Activated naive CD4-positive, alpha-beta T cell treated with anti-CD3 and anti-CD28 coated beads, Interleukin-2, amount 50 U/mL, for 16 hours (primary cell): ENCODE measurements at places on chromosomes 2 and 18.

GRCh38 chr2:109703077-109703476, 88.9 kb downstream of the SOWAHC start:
- DNase-seq: no peak

GRCh38 chr18:62634979-62635630, 80.2 kb upstream of the PHLPP1 start:
- no peak for DNase-seq

GRCh38 chr2:230444832-230445231, 28.8 kb downstream of the SP100 start:
- DNase-seq: no peak

DNA sequence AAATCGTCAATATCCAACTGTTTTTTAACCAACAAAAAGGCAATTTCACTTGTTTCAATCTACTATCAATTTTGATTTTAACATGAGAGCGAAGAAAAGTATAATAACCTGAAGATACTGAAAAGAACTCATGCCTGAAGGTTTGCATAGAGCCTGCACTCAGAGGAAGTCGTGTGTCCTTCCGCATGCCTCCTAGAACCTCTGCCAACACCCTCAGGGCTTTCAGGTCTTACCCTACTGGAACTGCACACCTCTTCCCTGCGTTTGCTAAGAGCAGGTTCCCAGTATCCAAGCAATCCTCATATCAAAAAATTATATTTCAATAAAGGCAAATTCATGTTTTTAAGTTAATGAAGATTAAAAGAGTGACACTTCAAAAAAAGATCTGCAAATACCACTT, 74.7 kb downstream of the PIAS2 start:
- DNase-seq: no peak

DNA sequence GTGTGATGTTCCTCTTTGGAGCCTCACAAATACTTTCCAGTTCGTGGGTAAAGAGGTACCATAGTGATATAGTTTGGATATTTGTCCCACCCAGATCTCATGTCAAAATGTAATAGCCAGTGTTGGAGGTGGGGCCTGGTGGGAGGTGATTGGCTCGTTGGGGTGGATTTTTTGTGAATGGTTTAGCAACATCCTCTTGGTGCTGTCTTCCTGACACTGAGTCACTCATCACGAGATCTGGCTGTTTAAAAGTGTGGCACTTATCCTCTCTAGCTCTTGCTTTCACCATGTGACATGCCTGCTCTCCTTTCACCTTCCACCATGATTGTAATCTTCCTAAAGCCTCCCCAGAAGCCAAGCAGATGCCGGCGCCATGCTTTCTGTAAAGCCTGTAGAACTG, 3.0 kb upstream of the CCDC93 start:
- peak; percentile 13 for DNase-seq

- no peak for DNase-seq
These were observed 152.1 kb upstream of the ID2 start for GRCh38 chr2:8529706-8530277.

- DNase-seq: no peak
These were observed 83.5 kb upstream of the RANBP2 start for GRCh38 chr2:108635630-108636354.

- no peak for DNase-seq
These were observed 133.0 kb upstream of the MMADHC start for GRCh38 chr2:149720615-149721014.

- no peak for DNase-seq
These were observed 64.0 kb upstream of the CERS6 start for GRCh38 chr2:168392024-168392423.

GRCh38 chr2:143217512-143218115, 88.4 kb downstream of the ARHGAP15 start:
- DNase-seq: no peak

DNA sequence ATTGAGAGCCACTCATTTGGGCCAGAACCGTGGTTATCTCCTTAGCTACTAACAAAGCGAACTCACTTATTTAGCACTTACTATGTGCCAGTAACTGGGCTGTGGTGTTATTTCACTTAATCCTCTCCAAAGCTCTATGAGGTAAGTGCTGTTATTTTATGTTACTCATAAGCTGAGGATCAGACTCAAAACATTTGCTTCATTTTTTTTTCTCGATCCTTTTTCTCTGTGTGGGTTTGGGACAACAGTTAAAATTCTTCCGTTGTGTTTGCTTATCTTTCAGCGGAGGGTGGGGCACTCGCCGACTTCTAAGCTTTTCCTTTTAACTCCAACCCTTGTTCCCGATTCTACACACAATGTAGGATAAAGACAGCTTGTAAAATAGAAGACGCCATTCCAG, 52.8 kb downstream of the TMEM178A start:
- DNase-seq: no peak

DNA sequence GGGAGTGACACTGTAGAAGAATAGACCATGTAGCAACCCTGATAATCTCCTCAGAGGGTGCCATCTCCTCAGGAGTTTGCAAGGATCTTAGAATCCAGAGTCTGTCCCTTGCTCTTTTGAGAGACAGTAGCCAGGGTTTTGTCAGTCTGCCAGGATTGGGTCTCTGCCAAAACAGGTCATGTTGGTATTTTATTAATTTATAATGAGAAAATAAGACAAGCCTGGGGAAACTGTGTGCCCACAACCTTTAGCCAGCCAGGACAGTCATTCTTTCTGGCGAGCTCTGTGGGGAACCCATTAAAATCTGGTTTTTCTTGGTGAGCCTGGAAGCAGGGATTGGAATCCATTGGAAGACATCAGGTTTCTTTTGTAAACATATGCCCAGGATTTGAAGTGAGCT, 78.6 kb downstream of the PTPRM start:
- DNase-seq: no peak

DNA sequence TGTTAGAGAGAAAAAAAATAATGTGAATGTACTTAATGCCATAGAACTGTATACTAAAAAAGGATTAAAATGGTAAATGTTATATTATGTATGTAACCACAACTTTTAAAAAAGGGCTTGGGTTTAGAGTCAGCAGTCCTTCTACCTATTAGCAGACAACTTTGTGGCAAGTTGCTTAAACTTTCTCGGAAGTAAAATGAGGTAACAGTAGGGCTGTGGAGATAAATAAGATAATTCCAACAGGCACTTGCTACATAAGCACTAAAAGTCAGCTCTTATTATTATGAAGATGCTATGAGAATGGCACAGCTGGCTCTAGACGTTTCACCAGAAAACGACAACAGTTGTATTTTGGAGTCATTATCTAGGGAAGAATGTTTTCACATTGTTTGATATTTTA, 31.3 kb downstream of the AAK1 start:
- DNase-seq: no peak

- no peak for DNase-seq
These were observed 65.6 kb downstream of the ODC1 start for GRCh38 chr2:10382354-10383061.

- no peak for DNase-seq
These were observed 131.6 kb downstream of the CDH2 start for GRCh38 chr18:28045176-28045810.

- DNase-seq: no peak
These were observed 281.6 kb upstream of the STON1 start for GRCh38 chr2:48248251-48248933.

GRCh38 chr2:88549616-88550292, 77.5 kb downstream of the EIF2AK3 start:
- no peak for DNase-seq
